Renal pelvis (tissue), 12 donors: ENCODE measurements at places on chromosomes 5 and 9. TPM values are rescaled to one million over a fixed set of nuclear protein-coding genes. Genes with fewer than 3 reads are reported as not detected.

Gene TIMD4
- polyA plus RNA-seq, result 0.95 TPM

- DNase-seq, result no peak
Observed at GRCh38 chr9:77543131-77543822, 104.8 kb downstream of the GNA14 start.

DNA sequence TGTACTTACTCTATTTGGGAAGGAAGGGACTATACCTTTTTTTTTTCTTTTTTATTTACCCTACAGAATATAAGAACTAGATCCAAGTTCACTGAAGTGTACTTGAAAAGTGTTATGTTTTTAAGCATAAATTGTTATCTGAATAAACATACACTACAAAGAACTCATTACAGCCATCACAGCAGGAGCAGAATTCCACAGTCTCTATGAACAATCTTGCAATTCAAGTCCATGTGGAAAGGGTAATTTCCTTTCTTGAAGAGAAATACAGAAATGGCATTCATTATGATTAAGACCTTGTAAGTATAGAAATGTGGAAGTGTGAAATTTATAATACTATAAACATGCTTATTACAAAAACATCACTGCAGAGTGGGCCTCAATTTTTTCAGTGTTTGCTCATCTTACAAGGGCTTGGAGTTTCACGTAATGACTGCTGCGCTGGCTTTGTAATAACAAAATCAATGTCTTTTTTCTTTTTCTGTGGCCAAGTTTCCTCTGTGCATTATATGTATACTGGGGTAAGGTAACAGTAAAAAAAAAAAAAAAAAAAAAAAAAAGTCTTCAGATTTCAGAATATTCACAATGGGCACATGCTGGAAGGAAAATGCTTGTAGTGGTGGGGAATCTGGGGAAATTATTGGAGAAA is 77.0 kb upstream of the GNA14 start:
- DNase-seq, result no peak

DNA sequence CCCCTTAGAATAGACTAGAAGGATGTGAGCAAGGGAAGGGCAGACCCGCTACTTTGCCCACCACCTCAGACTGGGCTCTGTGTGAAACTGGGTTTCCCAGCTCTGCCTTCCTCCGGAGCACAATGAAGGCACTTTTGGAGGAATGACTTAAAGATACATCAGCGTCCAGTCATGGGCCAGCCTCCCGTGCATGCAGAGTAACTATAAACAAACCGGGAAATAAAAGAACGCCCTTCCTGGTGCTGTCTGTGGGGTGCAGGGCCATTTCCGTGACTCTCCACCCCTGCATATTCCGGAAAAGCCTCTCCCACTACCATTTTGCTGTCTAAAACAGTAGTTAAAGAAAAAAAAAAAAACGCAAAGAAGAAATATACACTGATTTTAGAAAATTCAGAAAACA is 165.9 kb upstream of the IRX4 start:
- no peak for DNase-seq

GRCh38 chr9:102975251-102975650 is 19.9 kb upstream of the CYLC2 start:
- DNase-seq, result peak; percentile 10

DNA sequence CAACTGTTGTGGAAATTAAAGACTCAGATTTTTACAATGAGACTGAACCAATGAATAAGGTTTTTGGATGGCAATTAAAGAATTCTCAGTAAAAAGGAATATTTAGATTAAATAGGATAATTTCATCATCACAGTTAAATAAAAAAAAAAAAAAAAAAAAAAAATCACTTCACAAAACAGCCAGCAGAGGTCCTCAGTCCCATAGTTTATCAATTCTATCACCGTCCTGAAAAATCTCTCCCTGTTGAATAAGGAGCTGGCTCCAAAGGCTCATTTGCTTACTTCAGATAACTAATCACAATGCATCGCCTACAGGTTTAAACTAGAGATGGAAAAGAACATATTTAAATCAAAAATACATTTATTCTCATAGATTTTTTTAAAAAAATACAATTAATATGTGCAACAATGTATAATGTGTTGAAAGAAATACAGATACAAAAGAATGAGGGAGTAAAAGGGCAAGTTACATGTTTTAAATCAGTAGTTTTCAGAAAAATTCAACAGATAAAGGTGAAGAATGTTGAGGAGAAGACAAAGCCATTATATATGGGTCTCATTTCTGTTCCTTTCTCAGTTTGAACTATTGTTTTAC is 175.8 kb upstream of the CHD1 start:
- DNase-seq, result peak; percentile 28
